ENCODE measurements at places on chromosomes 2 and 18. TPM values are rescaled to one million over a fixed set of nuclear protein-coding genes. Genes with fewer than 3 reads are reported as not detected.
A peak's percentile ranks its signal among the peaks of the same experiment; 100 is the strongest.

DNA sequence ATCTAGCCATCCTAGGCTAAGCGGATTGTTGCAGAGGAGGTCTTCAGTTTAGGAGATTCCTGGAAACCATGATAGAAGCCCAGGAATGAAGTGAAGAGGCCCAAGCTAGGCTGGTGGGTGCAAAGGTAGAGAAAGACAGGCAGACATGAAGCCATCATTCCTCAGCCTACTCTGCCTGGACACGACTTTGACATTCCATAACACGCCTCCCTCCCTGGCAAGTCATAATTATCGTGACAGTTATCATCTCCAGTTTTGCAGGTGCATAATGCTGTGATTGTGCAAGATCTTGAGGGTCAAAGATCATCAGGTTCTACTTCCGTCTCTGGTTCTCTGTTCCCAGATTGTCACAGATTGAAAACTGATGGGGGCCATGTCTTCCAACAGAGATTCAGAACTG is 15.2 kb upstream of the FZD5 start:
- no peak for DNase-seq

DNA sequence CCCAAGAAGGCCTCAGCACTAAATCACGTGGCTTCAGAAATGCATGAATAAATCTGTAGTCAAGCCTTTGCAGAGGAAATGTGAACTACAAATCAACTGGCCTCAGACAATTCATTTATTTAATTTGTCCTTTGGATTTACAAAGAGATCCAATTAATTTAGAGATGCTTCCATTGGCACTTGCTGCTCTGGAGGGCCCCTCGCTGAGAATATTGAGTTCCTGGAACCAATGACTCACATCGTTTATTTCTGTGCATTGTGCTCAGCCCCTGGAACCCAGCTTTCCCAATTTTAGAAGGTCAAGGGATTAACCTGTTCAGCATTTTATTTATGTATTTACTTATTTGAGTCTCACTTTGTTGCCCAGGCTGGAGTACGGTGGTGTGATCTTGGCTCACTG is 47.2 kb upstream of the MGAT4A start:
- DNase-seq: peak; percentile 10

GRCh38 chr18:69715191-69715795 is 232.4 kb downstream of the CD226 start:
- no peak for DNase-seq

DNA sequence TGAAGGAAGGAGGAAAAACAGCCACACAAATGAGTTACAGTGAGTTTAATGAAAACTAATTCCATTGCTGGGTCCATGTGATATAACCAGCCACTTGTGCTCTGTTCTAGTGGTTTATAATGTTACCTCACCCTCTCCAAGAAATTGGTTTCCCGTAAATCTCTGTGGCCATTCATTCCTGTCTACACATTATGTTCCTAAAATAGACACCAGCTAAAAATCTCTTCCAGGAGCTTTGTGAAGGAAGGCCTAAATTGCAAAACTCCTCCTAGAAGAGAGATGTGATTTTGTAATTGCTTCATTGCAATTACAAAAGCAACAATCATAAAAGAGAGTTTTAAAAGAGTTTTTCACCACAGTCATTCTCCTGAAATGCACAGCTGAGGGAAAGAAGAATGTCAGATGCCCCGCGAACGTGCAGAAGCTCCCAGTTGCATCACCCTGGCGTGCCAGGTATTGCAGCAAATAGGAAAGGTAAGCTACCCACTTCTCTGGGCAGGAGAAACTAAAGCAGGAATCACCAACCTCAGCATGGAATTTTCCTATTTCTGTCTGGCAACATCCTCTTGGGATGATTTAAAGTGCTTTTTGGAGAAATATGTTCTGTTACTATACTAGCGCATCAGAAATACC is 1.7 kb downstream of the SCN1A start:
- DNase-seq: no peak

The C1QL2 gene
- total RNA-seq: not detected

- DNase-seq: no peak
These were observed 31.5 kb downstream of the EHBP1 start for GRCh38 chr2:62736899-62737559.

DNA sequence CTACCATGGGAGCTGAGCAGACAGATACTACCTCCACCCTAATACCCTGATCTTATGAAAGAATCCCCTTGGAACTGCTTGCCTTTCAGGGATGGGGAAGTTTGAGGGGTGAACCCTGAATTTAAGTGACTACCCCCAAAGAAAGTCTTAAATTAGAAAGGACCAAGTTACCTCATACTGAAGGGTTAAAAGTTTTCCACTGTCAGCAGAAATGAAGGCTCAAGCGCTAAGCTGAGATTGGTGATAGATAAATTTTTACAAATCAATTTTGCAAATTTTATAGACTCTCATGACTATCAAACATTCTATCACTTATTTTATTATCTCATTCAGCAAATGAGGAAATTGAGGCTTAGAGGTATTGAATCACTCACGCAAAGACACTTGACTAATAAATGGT is 233.2 kb upstream of the THSD7B start:
- no peak for DNase-seq

The SLC4A5 gene
- not detected for total RNA-seq

The LCT gene
- total RNA-seq: not detected

DNA sequence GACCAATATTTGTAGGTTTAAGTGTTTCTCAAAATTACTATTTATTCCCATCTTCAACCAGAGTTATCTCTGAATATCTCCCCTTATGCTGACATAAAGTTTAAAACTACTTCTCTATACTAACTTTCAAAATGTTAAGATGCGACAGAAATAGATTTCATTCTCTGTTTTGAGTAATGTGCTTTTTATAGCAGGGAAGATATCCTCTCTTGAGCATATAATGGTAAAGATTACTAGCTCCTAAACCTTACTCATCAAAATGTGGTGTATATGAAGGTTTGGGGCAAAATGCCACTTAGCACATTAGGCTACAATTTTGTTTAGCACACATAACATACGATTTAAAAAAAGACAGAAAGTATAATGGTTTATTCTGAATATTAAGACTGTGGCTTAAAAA is 54.4 kb downstream of the CWC22 start:
- DNase-seq: no peak

DNA sequence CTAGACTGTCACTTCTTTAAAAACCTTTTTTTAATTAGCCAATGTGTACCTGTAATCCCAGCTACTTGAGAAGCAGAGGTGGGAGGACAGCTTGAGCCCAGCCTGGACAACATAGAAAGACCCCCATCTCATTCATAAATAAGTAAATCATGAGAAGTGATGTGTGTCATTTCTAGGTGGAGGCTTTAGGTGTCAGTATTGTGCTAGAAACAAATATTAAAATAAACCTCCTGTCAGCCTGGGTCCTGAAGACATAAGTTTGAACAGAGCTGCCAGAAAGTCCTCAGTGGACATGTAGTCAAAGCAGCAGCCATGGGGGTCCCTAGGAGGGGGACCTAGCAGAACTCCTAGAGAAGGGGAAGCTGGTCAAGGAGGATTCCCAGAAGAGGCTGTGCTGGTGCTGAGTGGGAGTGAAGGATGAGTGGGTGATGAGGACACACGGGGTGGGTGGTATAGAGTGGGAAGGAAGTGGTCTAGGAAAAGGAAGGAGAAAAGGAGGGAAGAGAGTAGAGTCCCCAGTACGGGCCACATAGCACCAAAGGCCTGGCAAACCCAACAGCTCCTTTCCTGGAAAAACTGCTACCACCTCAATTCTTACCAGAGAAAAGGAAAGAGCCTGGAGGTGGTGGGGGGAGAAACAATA is 316.6 kb upstream of the NCKAP5 start:
- DNase-seq: peak; percentile 14

The KCNIP3 gene
- 7.3 TPM for total RNA-seq

The MROH2A gene
- total RNA-seq: 0.48 TPM

DNA sequence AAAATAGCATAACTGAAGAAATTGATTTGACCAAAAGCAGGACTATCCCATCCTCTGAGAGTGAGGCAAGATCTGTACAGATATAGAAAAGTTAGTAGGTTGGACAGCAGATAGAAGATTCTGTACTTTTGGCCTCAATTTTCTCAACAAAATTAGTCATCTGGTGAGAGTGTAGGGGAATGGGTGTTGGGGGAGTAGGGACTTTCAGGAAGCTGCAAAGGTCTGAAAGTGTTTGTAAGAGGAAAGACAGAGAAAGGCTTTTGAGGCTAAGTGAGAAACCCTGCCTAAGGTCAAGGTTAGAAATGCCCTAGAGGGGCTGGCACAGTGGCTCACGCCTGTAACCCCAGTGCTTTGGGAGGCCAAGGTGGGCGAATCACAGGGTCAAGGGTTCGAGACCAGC is 40.3 kb downstream of the DAPL1 start:
- no peak for DNase-seq

GRCh38 chr2:20211860-20212458 is 13.0 kb downstream of the SDC1 start:
- DNase-seq: no peak

The ARHGAP28 gene
- 20.4 TPM for total RNA-seq

DNA sequence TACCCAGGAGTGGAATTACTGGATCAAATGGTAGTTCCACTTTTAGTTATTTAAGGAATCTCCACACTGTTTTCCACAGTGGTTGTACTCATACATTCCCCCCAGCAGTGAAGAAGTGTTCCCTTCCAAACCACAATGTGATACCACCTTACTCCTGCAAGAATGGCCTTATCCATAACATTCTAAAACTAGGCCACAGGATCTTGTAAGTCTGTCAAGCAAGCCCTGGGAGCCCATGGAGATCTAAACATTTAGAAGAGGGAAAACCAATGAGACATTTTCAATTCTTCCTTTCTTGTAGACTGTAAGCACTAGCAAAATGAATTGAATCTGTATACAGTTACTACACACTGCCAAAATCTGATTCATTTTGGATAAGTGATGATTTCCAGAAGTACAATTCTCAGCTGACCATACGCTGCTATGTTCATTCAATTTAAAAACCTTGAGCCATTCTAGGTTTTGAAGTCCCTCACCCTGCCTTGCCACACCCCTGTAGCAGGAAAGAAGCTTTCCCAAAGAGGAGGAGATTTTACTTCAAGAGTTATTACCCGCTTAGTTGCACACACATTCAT is 149.1 kb downstream of the SLC8A1 start:
- DNase-seq: no peak

DNA sequence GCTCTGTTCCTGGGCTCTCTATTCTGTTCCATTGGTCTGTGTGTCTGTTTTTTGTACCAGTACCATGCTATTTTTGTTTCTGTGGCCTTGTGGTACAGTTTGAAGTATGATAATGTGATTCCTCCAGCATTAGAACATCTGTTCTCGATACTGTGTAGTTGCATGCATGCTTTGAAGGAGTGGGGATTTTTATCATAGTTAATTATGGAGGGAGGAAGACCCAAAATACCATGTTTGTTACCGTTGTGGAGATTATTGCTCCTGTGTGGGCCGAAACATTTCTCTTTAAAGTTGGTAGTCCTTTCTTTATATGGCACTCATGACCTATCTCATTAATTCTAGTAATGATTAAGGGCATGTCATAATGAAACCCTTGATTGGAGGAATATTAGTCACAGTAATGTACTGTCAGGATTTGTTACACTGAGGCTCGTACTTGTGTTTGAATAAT is 87.6 kb downstream of the TTC27 start:
- DNase-seq: no peak

DNA sequence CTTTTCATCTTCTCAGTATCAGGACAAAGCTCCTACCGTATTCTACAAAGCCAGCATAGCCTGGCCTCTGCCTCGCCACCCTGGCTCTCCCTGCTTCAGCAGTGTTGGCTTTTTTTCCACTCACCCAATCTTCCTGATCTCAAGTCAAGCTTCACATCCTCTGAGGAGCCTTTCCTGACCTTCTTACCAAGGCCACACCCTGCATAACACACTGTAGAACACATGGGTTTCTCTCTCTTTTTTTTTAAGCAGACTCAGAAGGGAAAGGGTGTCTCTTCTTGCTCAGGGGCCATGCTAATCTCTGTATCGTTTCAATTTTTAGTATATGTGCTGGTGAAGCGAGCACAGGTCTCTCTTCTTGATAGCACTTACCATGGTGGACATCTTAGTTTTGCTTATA is 15.2 kb downstream of the FBXO36 start:
- no peak for DNase-seq

The DCDC2C gene
- total RNA-seq: not detected

The POLE4 gene
- total RNA-seq: 27.8 TPM

- DNase-seq: no peak
These were observed 436.9 kb downstream of the METTL4 start for GRCh38 chr18:2134364-2134763.

- no peak for DNase-seq
These were observed 493.6 kb downstream of the NYAP2 start for GRCh38 chr2:225893151-225893550.

GRCh38 chr18:55220523-55220922 is 261.3 kb upstream of the CCDC68 start:
- no peak for DNase-seq

DNA sequence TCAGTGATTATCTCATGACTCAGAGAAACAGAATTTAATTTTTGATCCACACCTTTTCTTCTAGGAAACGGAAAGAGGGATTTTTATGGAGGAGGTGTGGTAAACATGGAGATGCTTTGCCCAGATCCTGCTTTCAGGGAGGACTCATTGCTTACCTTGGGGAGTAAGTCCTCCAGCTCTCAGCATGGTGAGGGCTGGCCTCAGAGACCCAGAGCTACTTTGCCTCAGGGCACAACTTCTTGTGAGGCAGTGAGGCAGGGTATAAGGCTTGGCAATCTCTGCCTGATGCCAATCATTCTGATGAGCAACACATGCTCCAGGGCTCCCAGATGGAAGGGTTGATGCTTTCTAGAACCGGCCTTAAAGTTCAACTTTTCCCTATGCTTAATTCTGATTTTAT is 189.9 kb upstream of the DCC start:
- no peak for DNase-seq

DNA sequence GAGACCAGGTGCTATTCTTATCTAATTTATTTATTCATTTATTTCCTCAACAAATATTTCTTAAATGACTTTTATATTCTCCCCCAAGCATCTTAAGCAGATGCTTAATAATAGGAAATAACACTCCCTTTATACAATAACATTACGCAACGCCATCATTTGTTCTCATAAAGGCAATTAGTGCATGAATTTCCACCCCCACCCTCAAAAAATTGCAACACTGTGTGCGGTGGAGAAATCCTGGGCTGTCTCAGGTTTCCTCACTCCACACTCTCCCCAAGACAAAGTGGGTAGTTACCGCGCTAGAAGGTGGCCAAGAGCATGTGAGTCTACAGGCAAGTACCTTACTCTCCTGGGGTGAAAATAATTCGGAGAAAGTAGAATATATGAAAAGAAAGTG is 37.0 kb upstream of the CTDP1 start:
- no peak for DNase-seq

The SLC1A4 gene
- total RNA-seq: 9.8 TPM

GRCh38 chr18:11995445-11996189 is 14.3 kb downstream of the IMPA2 start:
- peak; percentile 61 for DNase-seq

DNA sequence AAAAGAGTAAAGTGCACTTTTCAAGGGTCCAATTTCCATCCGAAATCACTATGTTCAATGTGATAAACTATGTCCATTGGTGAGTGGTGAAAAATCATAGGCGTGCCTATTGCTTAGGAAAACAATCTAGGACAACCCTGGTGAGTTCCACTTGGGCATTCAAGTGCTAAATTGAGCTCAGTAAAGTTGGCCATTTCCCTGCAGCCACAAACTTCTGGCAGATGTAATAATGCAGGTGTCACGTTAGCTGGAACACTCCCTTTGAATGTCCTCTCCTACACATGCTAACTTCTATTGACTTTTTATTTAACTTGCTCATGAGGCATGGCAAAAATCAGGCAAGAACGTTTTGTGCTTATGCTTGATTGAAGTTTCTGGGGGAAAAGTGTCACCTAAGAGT is 67.1 kb downstream of the CPS1 start:
- DNase-seq: no peak

Measured in A172 (cell line).